ENCODE measurements at places on chromosomes 7 and 10.

DNA sequence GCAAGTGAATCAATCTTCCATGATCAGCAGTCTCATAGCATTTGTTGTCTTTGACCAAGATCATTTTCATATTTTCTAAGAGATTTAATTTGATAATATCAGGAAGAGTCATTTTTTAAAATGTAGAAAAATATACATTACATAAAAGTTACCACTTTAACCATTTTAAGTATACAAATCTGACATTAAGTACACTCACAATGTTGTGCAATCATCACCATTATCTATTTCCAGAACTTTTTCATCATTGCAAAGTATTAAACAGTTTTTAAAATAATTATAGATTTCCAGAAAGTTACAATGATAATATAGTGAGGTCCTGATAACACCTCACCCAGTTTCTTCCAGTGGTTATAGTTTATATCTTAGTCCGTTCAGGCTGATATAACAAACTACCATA is 222.5 kb upstream of the RHOBTB1 start:
- H3K27me3 ChIP-seq = no peaks in the 10 kb centered on the region
- H3K36me3 ChIP-seq = no peaks in the 10 kb centered on the region
- H3K4me1 ChIP-seq = peaks cover 4% of the 10 kb centered on the region
- H3K27ac ChIP-seq = no peak overlapping the region
- no peak overlapping the region for H3K4me3 ChIP-seq

DNA sequence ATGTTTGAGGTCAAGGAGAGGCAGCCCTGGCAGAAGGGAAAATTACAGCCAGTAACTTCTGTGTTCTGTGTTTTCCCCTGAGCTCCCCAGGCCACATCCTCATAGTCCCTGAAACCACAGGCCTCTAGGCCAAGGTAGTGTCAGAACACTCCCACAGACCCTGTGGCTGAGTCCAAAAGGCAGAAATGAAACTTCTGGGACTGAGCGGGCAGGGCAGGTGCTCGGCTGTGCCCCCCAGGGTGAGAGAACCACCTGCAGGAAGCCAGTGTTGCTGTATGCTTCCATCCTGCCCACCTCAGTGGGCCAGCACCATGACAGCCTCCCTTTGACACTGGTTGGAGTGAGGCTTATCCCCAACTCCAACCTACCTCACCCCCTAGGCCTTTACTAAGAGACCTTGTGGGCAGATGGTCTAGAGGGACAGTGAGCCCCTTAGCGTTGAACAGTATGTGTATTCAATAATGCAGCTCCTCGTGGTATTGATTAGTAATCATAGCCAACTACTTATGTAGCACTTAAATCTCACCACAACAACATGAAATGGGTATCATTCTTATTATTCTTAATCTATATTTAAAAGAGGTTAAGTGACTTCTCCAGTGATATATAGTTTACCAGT is 30.3 kb downstream of the PIK3CG start:
- no peaks in the 10 kb centered on the region for H3K4me1 ChIP-seq
- no peaks in the 10 kb centered on the region for H3K27me3 ChIP-seq
- no peak overlapping the region for H3K27ac ChIP-seq
- no peak overlapping the region for H3K4me3 ChIP-seq

- peaks cover 34% of the 10 kb centered on the region for H3K4me1 ChIP-seq
- H3K4me3 ChIP-seq = no peak overlapping the region
- peaks cover 7% of the 10 kb centered on the region for H3K36me3 ChIP-seq
- H3K27me3 ChIP-seq = no peaks in the 10 kb centered on the region
Observed at GRCh38 chr10:112996462-112996861, 46.4 kb downstream of the TCF7L2 start.

- no peak overlapping the region for H3K4me3 ChIP-seq
- H3K27ac ChIP-seq = no peak overlapping the region
- H3K4me1 ChIP-seq = peaks cover 16% of the 10 kb centered on the region
- no peak for DNase-seq
Observed at GRCh38 chr7:39681887-39682441, 58.6 kb downstream of the RALA start.

GRCh38 chr7:114084472-114085312 is 165.9 kb upstream of the PPP1R3A start:
- H3K4me3 ChIP-seq = peak overlapping the region; percentile 89
- peaks cover 2% of the 10 kb centered on the region for H3K4me1 ChIP-seq
- peak overlapping the region; percentile 98 for H3K27ac ChIP-seq
- H3K27me3 ChIP-seq = no peaks in the 10 kb centered on the region
- DNase-seq = no peak
- H3K36me3 ChIP-seq = no peaks in the 10 kb centered on the region

GRCh38 chr7:1364068-1364905 is 95.0 kb downstream of the MICALL2 start:
- H3K4me1 ChIP-seq = no peaks in the 10 kb centered on the region
- H3K36me3 ChIP-seq = no peaks in the 10 kb centered on the region
- no peak overlapping the region for H3K27ac ChIP-seq
- H3K4me3 ChIP-seq = no peak overlapping the region
- DNase-seq = no peak
- peaks cover 10% of the 10 kb centered on the region for H3K27me3 ChIP-seq

- no peak overlapping the region for H3K4me3 ChIP-seq
- H3K4me1 ChIP-seq = no peaks in the 10 kb centered on the region
- no peak overlapping the region for H3K27ac ChIP-seq
- H3K36me3 ChIP-seq = no peaks in the 10 kb centered on the region
Observed at GRCh38 chr10:93620925-93621324, 8.6 kb downstream of the PDE6C start.

GRCh38 chr7:20742913-20743312 is 43.8 kb downstream of the SP8 start:
- no peak overlapping the region for H3K27ac ChIP-seq
- no peak for DNase-seq
- no peaks in the 10 kb centered on the region for H3K4me1 ChIP-seq
- no peak overlapping the region for H3K4me3 ChIP-seq

GRCh38 chr10:100338434-100339036 is 8.5 kb upstream of the SCD start:
- no peaks in the 10 kb centered on the region for H3K4me1 ChIP-seq
- DNase-seq = peak; percentile 85
- H3K36me3 ChIP-seq = no peaks in the 10 kb centered on the region
- no peak overlapping the region for H3K4me3 ChIP-seq
- no peaks in the 10 kb centered on the region for H3K27me3 ChIP-seq
- no peak overlapping the region for H3K27ac ChIP-seq

GRCh38 chr7:1883031-1883761 is 213.1 kb downstream of the ELFN1 start:
- no peak for DNase-seq
- peaks cover 5% of the 10 kb centered on the region for H3K36me3 ChIP-seq
- H3K27ac ChIP-seq = no peak overlapping the region
- H3K4me3 ChIP-seq = no peak overlapping the region
- no peaks in the 10 kb centered on the region for H3K4me1 ChIP-seq

DNA sequence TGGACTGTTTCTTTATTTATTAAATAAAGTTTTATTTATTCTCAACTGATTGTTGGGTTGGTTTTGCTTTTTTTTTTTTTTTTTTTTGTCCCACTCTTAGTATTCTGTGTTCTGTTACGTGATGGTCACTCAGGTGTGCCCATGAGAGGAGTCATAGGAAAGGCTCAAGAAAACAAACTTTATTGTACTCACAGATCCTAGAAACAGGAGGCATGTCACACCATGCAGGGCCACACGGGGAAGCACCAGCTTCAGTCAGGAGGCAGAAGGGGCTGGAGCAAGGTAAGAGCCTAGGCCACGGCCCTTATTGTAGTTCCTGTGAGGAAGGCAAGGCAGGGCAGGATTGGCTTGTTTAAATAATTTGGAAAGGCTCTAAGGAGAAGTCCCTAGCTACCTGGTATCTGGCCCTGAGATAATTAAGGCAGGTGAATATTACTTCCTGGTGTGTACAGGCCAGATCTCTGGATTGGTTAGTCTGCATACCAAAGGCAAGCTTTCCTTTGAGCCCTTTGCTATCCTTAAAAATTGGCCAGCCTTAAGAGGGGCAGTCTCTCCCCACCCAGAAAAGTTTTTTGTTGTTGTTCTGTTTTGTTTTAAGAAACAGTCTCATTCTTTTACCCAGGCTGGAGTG is 8.3 kb downstream of the ATOH7 start:
- no peaks in the 10 kb centered on the region for H3K4me1 ChIP-seq
- H3K27ac ChIP-seq = no peak overlapping the region
- no peak overlapping the region for H3K4me3 ChIP-seq
- no peak for DNase-seq

DNA sequence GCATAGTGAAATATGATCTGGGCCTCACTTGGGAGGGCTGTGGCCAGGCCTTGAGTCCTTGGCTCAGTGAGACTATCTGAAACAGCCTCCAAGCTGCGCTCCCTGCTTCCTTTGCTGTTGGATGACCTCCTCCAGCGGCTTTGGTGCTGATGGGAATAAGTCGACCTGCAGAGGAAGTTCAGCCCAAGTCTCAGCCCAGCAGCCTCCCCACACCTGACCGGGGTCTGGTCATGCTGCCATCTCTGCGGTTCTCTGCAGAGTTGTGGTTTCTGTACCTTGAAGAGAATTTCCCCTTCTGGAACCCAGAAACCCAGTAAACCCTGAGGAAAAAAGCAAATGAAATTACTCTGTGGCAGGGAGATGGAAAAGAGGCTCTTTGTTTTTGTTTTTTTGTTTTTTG is 4.6 kb upstream of the RBAK start:
- H3K4me1 ChIP-seq = no peaks in the 10 kb centered on the region
- no peaks in the 10 kb centered on the region for H3K27me3 ChIP-seq
- no peaks in the 10 kb centered on the region for H3K36me3 ChIP-seq
- H3K27ac ChIP-seq = no peak overlapping the region
- no peak for DNase-seq

DNA sequence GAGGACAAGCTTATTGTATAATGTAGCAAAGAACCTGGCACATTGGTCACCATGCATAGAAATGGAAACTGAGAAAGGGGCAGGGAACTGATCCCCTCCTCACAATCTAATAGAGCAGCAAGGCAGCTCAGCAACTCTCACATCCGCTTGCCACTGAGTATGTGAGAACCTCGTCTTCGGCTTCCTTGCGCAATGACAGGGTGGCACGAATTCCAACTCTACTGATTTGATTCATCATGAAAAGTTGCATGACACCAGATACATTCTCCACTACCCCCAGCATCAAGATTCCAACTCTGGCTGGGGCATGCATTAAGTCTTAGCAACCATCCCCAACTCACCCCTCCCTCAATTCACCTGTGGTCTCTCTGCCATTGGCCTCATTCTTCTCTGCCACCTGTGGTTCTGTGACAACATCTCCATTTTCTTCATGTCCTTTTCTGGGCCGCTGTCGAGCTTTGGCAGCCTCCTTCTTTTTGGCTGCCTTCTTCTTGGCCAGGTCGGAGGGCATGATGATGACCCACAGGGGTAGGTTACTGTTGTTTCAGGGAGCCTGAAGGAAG is 976 bp downstream of the ABCF2 start:
- H3K36me3 ChIP-seq = peaks cover 36% of the 10 kb centered on the region
- H3K27ac ChIP-seq = no peak overlapping the region
- H3K27me3 ChIP-seq = no peaks in the 10 kb centered on the region
- peak overlapping the region; percentile 79 for H3K4me3 ChIP-seq
- peaks cover 8% of the 10 kb centered on the region for H3K4me1 ChIP-seq

GRCh38 chr10:52951824-52952223 is 179.2 kb upstream of the MBL2 start:
- no peak overlapping the region for H3K27ac ChIP-seq
- no peaks in the 10 kb centered on the region for H3K36me3 ChIP-seq
- no peak for DNase-seq
- H3K4me3 ChIP-seq = no peak overlapping the region
- H3K27me3 ChIP-seq = no peaks in the 10 kb centered on the region
- no peaks in the 10 kb centered on the region for H3K4me1 ChIP-seq

DNA sequence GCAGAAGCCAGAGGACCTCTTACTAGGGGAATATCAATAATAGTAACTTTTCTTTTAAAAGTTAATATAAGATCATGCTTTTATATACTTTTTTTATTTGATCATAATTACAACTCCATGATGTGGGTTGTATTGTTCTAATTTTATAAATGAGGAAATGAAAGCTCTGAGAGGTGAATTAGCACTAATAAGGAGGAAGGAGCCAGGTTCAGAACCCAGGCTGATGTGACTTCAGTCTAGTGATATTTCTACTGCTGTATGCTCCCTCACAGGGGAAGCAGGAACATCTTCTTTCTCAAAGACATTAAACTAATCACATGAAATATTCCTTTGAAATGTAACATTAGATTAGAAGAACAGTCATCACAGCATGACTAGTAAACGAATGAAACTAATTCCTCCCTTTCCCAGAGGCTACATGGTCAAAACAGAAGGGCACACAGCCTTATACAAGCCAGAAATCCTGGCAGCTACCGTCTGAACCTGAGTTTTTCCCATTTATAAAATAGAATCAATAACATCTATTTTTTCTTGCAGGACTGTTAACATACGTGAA is 81.4 kb upstream of the GJD4 start:
- no peak for DNase-seq
- H3K27ac ChIP-seq = no peak overlapping the region
- no peaks in the 10 kb centered on the region for H3K36me3 ChIP-seq
- no peak overlapping the region for H3K4me3 ChIP-seq
- no peaks in the 10 kb centered on the region for H3K27me3 ChIP-seq
- no peaks in the 10 kb centered on the region for H3K4me1 ChIP-seq
